ENCODE measurements at places on chromosomes 11 and 22.

GRCh38 chr11:29162491-29162890 lies 854.3 kb downstream of the KCNA4 start:
- DNase-seq, result no peak

- DNase-seq, result no peak
Measured at GRCh38 chr22:19220867-19221266, 42.3 kb upstream of the SLC25A1 start.

DNA sequence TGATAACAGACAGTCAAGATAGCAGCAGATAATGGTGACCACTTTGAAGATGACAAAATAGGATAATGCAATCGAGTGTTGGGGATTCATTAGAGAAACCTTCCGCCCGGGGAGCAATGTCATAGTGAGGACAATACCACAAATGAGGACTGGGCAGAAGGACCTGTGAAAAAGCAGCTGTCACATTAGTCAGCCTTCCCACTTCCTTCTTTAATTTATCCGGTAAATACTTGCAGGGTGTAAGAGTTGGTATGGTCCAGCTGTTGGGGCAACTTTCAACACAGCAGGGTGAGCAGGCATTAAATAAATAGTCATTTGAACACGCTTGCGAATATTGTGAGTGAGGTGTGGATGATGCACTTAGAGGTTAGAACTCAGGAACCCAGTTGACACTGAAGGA lies 132.5 kb upstream of the KIRREL3 start:
- no peak for DNase-seq

- no peak for DNase-seq
Measured at GRCh38 chr11:32318071-32319055, 117.0 kb downstream of the WT1 start.

DNA sequence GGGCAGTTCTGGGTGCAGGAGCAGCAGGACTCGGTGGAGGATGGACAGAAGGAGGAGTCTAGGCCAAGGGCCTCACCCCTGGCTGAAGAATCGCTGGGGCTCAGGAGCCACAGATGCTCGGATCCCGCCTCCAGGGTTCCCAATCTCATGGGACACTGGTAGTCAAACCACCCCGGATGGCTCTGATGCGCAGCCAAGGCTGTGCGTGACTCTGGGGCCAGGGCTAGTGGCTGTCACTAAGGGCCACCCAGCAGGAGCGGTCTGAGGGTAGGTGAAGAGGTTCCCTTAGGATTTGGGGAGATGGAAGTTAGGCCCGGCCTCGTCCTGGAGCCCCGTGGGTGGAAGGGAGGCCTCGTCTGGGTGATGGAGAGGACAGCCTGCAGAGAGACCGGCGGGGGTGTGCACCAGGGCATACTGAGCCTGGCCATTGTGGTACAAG lies 300.6 kb downstream of the TBC1D22A start:
- DNase-seq, result no peak

DNA sequence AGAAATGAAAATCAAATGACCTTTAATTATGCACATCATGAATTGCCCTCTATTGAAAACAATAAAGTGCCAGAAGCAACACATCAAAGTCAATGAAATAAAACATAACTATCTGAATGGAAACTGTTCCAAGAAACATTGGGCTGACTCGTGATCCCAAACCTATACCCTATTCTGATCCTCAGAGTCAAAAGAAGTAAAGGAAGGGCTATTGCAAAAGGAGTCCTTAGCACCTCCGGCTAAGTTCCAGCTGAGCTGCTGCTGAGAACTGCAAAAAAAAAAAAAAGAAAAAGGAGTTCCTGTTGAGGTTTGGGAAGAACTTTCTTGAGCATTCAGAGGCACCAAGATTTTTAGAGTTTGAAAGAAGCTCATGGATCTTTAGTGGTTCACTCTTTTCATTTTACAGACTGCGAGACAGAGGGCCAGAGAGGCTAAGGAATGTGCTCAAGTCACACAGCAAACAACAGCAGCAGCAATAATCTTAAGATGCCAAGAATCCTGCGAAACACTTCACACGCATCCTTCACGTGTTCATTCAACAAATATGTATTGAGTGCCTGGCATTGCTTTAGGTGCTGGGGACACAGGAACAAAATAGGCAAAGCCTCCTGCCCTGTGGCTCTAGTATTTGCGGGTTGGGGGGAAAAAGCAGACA lies 841 bp upstream of the TMPRSS13 start:
- DNase-seq, result no peak

GRCh38 chr22:42208362-42208761 lies 62.1 kb downstream of the TCF20 start:
- DNase-seq, result no peak

GRCh38 chr11:112778091-112778876 lies 182.9 kb upstream of the NCAM1 start:
- no peak for DNase-seq

DNA sequence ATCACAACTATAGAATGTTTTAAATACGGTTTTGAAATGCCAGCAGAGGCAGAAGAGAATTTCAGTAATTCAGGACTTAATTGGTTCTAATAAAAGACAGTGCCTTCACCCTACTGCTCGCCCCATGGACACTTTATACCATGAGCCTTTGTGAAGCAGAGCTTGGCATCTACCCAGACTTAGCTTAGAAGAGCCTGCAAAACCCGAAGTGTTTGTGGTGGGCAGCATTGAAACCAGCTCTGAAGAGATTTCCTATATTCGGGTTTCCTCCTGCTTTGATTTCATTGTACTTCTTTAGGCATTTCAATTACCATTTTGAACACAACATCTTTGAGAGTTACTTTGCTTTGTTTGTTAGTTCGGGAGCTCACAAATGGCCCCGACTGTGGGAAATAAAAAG lies 185.1 kb upstream of the MTNR1B start:
- DNase-seq, result no peak

DNA sequence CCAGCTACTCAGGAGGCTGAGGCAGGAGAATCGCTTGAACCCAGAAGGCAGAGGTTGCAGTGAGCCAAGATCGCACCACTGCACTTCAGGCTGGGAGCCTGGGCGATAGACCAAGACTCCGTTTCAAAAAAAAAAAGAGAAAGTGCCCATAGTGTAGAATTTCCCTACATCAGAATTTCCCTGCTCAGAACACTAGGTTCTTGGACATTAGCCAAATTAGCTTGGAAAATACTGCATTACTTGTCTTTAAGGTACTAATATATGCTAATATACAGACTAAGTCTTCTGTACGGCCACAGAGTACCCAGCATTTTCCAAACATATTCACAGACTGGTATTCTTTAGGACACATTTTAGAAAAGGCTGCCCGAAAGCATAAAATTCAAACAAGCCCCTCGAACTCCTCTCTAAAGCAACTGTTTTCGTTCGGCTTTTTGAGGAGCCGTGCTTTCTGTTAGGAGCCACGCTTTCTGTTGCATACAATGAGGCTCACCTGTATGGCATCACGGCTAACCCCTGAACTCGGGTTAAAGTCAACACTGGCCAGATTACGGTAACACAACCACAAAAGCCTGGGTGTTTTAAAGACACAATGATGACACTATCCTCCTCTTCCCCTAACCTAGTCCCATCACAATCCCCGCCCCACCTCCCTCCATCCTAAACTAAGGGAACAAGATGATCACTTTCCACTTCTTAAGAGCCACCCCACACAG lies 18.4 kb downstream of the TNKS1BP1 start:
- no peak for DNase-seq

DNA sequence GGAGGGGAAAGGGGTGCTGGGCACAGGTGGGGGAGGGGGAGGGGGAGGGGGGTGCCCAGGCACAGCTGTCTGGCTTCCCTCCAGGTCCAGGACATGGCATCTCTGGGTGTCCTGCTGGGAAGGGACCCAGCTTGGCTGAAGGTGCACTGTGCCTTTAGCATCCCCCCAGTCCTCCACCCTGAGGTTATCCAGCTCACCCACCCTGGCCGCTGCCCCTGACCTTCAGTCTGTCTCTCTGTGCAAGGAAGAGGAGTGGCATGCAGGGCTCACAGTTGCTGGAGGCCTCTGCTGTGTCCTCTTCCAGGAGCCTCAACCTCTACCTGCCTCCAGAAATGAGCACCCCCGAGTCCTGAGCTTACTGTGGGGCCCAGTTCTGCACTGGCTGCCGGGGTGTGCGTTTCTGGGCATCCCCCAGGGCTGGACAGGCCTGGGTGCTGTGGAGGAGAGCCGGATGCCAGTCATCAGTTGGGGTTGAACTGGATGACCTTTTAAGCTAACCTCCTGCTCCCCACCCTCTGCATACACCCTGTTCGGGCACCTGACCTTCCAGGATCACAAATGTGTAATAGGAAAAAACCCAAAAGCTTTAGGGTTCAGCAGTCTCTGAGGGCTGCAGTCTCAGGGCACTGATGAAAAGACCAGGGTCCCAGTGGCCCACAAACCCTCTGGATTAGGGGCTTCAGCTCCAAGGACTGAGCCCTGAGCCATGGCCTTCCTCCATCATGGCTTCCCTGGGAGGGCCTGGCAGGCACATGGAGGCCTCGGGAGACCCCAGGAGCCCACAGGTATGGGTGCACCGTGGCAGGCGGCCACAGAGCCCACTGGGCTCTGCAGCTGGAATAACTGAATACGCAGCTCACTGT lies 9.6 kb upstream of the CTSD start:
- DNase-seq, result no peak

DNA sequence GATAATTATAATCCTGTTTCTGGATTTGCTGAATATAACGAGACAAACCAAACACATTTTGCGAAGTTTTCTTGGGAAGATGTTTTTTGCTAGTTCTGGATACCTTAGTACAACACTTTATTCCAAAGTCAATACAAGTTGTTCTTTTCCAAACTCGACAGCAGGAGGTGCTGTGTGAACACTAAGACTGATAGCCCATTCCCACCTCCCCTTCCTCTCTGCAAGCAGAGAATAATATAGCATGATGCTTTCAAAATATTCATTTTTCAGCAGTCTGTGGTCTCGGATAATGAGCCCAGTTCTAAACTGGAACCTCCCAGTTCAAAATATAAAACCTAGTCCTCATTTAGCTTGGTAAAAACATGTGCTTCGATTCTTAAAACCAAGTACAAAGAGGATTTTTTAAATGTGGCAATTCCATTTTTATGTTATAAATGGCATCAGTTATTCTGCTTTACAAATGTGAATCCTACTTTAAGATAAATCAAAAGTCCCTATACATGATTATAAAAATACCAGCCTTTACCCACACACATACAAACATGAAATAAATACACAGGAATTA lies 129.1 kb downstream of the DCDC1 start:
- DNase-seq, result peak; percentile 33

- DNase-seq, result no peak
Measured at GRCh38 chr11:68610452-68611116, 73.8 kb upstream of the GAL start.

- DNase-seq, result no peak
Measured at GRCh38 chr11:103926990-103927389, 109.5 kb upstream of the DDI1 start.

GRCh38 chr11:101916422-101916821 lies at the start of gene ANGPTL5:
ANGPTL5 (minus strand) TSS chr11:101916522; CDS start chr11:101907909, 8,613 bp downstream.
- DNase-seq, result no peak

DNA sequence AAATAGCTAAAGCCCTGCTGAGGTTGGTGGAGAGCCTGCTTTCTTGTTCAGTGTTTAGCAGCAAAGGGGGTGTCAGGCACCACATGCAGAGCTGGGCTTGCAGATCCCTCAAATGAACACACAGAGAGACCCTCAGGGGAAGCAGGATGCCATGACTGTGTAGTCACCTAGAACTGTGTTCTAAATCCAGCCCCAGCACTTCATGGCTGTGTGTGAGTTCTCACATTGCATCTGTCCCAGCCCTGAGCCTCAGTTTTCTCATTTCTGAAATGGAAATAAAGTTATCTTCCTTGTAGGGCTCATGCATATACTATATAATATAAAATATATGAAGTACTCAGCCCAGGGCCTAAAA lies 47.1 kb downstream of the CWC15 start:
- DNase-seq, result no peak

DNA sequence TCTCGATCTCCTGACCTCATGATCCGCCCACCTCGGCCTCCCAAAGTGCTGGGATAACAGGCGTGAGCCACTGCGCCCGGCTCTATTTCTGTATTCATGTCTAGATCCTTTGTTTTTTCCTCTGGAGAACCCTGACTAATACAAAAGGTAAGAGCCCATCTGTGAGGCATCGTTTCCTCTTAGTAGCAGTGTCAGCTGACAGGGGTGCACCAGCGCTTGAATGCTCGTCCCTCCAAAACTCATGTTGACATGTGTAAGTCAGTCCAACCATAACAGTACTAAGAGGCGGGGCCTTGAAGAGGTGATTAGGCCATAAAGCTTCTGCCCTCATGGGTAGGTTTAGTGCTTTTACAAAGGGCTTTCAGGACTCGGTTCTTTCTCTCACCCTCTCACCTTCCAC lies 470.1 kb upstream of the B3GAT1 start:
- no peak for DNase-seq

GRCh38 chr11:73402834-73403185 lies 26.6 kb downstream of the RELT start:
- no peak for DNase-seq

- DNase-seq, result peak; percentile 80
Measured at GRCh38 chr22:24432059-24432853, 4.9 kb downstream of the ADORA2A start.

GRCh38 chr11:10400856-10401255 lies 54.2 kb upstream of the AMPD3 start:
- DNase-seq, result no peak

DNA sequence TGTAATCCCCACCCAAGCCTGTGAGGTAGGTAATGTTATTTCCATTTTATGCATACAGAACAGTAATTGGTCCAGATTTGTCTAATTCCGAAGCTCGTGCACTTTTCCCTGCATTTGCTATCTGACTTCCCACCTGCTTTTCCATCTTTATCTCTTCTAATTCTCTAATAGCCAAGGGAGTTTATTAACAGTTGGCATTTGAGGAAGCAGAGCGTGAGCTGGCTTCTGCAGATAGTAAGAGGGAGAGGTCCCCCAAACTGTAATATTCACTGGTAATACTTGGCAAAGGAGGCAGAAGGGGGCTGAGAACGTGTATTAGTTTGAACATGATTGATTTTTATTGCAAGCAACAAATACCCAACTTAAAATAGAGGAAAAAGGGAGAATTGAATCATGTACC lies 110.8 kb upstream of the SPON1 start:
- DNase-seq, result no peak

DNA sequence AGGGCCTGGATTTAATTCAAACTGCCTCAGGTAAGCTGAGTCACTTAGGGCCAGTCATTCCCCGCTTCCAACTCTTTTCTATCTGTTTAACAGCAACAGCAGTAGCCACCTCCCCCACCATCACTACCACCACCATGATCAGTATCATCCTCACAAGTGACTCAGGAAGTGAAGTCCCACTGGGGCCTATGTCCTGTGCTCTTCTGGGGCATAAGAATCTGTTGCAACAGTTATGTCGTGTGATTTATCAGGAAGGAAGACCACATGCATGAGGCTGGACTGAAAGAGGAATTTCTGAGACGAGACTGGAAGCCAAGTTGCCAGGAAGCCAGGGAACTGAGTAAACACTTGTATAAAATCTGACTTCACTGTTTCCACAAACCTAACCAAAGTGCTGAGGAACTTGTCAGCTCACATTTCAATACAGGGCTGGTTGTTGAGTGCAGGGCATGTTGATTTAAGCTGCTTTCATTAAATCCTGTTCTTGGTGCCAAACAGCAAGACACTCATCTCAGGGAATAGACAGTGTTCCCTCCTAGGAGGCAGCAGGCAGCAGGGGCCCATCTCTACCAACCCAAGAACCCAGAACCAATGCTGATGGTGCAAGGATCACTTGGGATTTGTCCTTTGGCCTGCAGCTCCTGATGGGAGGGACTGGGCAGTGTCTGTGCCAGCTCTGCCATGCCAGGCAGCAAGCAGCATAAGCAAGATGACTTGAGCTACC lies 226.7 kb upstream of the NARS2 start:
- peak; percentile 81 for DNase-seq

All from right hindlimb (tissue), 1 donor.